ENCODE measurements at places on chromosomes 7 and 10.
A peak's percentile ranks its signal among the peaks of the same experiment; 100 is the strongest.

DNA sequence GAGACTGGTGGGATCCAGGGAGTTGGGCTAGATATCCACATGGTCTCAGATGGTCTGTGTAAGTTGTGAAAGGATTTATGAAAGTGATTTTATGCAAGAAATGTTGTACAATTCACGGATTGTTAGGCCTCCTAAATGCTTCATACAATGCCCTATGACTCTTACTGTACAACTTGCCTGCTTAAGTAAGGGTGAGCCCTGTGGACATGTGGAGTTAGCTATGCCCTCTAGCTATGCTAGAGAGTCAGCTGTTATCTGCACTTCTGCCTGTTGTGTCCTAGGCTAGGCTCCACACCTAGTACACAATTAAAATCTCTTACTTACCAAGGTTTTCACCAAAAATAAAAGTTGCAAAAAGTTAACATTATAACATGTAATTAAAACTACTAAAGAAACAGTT, 1.7 kb upstream of the CFAP43 start:
- DNase-seq: no peak

DNA sequence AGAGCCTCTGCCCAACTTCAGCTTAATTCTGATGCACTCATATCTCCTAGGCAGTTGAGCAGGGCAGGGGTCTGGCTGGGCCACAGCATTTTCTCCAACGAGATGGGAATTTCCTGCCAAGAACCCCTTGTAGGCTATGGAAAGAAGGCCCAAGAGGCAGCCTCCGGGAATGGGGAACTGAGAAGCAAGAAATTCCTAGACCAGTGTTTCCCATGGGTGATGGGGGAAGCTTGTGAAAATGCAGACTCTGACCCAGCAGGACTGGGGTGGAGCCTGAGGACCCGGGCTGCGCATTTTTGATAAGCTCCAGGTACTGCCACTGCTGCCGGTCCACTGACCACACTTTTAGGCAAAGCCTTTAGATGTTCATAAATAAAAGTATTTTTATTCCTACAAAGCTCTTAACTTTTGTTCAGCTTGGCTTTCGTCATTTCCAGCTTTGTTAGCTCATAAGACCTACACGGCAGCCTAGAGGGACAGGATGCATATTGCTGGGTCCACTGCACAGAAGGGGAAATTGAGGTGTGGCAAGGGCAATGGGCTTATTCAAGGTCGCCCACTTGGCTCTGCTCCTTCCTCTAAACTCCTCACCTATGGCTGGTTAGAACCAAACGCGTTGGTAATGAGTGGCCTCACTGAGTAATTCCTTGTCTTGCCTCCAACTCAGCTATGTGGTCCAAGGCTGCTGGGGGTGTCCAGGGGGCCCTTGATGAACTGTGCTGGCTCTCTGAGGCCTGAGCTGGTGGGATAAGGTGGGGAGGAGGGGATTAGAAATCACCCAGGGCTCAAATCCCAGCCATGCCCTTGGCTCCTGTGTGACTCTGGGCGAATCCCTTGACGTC, 29.5 kb downstream of the ZCCHC24 start:
- DNase-seq: no peak

GRCh38 chr10:13346283-13347042, 1.6 kb downstream of the SEPHS1 start:
- DNase-seq: no peak

GRCh38 chr7:100515072-100515532, 23.9 kb upstream of the AGFG2 start:
- peak; percentile 21 for DNase-seq

- no peak for DNase-seq
Measured at GRCh38 chr7:5170251-5170650, 19.8 kb upstream of the WIPI2 start.

GRCh38 chr10:24701447-24701846, 22.2 kb downstream of the ARHGAP21 start:
- DNase-seq: peak; percentile 64

DNA sequence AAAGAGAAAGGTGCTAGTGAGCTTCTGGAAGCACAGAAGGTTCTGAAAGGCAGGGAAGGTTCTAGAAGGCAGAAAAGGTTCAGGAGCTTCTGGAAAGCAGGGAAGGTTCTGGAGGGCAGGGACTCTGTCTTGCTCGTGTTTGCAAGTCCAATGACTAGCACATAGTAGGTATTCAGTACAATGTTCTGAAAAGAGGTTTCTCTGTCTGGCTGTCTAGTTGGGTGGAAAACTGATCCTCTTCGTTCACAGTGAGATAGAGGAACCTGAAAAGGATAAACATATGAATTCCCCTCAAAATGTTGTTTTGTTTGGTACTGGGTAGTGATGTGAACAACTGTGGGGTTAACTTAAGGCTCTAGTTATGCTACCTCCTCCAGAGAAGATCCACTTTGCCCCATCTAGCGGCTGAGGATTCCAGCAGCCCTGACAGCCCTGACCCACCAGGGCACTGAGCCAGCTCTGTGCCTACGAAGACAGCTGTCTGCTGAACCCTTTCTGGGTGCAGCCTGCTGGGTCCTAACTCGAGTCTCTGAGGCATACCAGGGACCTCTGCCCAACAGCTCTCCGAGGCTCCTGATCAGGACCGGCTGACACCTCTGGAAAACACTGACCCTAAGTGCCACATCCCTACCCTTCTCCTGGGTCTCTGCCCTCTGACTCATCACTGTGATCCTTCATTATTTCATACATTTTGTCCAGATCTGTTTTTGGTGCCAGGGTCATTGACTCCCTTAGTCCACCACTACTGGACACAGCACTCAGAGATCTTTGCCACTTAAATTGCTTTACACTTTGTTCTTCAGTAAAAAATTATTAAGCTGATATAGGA, 15.4 kb downstream of the PTPRN2 start:
- no peak for DNase-seq

- peak; percentile 7 for DNase-seq
Measured at GRCh38 chr10:69624245-69624786, 5.7 kb upstream of the FAM241B start.

DNA sequence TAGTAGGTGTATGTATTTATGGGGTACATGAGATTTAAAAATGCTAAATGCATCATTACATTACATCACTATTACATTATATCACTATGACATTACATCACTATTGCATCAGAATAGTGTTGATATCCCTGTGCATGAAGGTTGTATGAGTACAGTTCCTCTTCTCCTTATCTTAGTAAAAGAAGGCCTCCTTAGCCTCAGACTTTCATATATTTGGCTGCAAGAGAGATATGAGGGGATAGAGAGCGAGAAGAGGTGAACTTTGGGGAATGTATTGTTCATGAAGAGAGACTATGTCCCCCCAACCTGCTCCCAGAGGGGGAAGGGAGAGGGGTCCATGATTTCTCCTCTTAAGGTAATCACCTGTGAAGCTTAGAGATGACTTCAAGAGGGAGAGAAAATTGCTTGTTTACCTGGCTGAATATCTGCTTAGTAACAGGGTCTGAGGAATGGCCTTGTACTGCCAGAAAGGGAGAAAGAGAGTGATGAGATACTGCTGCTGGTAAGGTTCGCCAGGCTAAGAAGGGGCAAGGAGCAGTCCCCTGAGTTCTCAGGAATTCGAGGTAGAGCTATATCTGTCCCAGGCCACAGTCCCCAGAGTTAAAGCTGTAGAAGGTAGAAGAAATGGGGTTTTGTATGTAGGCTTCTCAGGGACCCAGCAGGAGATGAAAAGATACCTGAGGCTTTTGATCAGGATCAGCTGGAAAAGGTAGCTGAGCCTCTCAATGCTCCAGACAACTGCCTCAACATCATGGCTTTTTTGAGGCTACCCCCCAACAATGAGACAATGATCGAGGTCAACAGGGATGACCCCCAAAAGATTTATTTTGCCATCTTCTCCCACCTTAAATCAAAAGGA, 168.4 kb upstream of the WNT16 start:
- no peak for DNase-seq

- peak; percentile 1 for DNase-seq
Measured at GRCh38 chr10:16116404-16117304, 256.3 kb upstream of the MINDY3 start.

DNA sequence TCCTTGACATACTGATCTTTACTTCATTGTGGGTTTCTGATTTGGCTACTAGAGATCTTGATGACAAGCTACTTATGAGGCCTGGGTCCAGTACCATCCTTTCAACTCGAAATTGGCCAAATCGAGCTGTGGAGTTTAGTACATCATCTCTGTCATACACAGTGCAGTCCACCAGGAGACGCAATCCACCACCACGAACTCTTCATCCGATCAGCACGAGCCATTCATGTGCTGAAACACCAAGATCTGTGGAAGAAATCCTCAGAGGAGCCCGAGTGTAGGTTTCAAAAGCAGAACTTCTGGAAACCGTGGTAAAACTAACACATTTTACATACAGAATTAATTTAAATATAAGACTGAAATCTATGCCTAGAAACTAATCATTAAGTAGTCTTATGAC, 14.2 kb downstream of the DNAJC9 start:
- no peak for DNase-seq

GRCh38 chr7:100173806-100174495, 3.2 kb downstream of the GPC2 start:
- DNase-seq: no peak

GRCh38 chr7:143384148-143384547, 3.0 kb downstream of the ZYX start:
- peak; percentile 65 for DNase-seq

DNA sequence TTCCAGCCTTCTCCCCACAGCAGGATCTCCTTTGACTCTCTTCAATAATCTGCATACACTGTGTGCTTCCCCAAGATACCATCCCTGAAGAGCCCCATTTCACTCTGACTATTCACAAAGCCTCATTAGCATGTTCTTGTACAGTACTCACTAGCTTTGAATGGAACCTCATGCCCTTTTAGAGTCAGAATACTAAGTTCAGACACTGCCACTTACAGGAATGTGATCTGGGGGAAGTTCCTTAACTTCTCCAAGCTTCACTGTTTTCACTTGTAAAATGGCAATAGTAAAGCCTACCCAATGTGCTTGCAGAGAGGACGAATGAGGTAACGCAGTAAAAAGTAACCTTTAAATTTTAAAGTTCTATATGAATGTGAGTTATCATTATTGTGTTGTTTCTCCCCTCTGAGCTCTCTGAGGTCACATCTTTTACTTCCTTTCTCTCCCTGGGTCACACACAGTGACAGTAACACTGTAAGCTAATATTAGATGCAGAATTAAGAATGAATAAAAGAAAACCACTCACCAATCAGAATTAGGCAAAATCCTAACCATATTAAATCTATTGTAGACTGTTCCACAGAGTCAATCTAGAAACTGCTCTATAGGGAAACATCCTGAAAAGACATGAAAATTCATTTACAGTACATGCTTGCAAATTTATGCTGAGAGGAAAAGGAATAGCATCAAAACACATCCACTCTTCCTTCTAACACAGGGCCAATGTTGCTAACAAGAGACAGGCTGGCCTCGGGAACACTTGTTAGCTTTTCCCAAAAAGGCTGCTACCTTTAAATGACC, 64.2 kb upstream of the IL6 start:
- peak; percentile 82 for DNase-seq

DNA sequence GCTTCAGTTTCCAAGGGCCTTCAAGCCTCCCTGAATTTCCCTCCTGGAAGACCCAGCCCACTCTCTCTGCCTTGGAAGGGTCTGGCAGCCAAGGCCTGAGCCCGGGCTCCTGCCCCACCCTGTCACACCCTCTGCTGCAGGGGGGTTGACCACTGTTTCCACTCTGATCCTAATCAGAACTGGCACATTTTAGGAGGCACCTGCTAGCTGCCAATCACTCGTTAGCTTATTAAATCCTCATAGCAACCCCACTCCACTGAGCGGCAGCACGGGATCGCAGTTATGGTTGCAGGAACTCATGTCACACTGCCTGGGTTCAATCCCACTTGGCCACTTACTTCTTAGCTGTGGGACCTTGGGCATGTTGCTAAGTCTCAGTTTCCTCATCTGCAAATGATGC, 12.9 kb downstream of the HSPB1 start:
- peak; percentile 51 for DNase-seq

GRCh38 chr7:99748846-99749579, 14.0 kb upstream of the CYP3A7 start:
- no peak for DNase-seq

GRCh38 chr10:130434446-130435385, 298.5 kb downstream of the GLRX3 start:
- DNase-seq: no peak

DNA sequence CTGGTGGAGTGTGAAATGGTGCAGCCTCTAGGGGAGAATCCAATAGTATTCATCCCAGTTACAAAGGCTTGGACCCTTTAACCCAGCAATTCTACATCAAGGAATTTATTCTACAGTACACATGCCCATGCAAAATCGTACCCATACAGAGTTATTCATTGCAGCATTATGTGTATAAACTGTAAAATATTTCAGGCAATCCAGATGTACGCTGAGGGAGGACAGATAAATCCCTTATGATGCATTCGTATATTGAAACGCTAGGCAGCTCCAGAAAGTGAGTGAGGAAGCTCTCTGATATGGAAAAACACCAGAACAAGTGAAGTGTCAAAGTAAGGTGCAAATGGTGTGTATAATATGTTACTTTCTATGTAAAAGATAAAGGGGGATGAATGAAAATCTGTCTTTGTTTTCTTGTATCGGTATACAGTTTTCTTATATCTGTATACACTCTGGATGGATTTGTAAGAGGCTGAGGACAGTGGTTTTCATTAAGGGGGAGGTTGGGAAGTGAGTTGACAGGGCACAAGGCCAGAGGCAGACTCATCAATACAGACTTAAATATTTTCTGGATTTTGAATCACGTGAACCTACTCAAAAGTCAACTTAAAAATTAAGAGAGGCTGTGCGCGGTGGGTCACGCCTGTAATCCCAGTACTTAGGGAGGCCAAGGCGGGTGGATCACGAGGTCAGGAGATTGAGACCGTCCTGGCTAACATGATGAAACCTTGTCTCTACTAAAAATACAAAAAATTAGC, 17.1 kb downstream of the VWA2 start:
- DNase-seq: no peak

- no peak for DNase-seq
Measured at GRCh38 chr7:88254721-88255424, 35.0 kb upstream of the SRI start.

DNA sequence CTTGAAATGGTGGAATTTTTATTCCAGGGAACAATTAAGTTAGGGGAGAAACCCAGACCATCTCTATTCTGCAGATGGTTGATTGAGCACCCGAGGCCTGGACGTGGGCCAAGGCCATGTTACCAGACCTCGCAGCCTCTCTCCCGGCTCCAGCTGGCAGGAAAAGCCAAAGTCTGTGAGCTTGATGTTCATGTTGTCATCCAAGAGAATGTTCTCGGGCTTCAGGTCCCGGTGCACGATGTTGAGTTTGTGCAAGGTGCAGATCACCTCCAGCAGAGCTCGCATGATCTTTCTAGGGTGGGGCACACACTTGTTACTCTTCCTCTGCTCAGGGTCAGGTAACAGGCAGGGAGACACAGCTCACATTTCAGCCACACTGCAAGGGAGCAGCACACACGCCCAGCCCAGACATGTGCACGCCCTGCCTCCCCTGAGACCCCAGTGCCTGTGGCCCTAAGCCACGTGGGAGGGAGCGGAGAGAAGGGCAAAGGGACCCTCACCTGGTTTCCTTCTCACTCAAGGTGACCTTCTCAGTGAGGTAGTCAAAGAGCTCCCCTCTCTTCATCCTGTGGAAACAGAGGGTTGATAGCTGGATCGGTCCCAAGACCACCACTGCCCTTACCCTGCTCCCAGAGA, 9.5 kb downstream of the PHKG1 start:
- no peak for DNase-seq

- DNase-seq: no peak
Measured at GRCh38 chr10:98340261-98340939, 72.4 kb upstream of the LOXL4 start.
